Left renal pelvis (tissue), 4 donors: ENCODE measurements at places on chromosomes 4 and X. TPM values are rescaled to one million over a fixed set of nuclear protein-coding genes. Genes with fewer than 3 reads are reported as not detected.

NR0B1 gene
- 0.16 TPM for polyA plus RNA-seq

DNA sequence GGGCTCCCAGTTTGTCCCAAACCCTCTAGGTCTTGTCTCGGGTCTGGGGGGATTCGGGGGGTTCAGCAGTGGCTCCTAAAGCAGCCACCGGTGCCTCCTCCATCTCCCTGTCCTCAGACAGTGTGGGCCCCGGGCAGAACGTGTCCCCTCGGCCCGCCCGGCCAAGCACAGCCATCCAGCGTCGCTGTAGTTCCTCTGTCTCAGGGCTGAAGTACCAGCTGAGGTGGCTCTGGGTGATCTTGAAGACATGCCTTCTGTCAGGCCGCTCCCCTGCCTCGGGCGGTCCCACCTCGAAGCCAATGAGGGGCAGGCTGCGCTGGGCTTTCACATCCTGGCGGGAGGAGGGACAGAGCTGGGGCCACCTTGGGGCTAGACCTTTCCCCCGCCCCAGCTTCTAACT lies 5.9 kb downstream of the TSR2 start:
- no peak for DNase-seq

DMRTC1 gene
- 0.24 TPM for polyA plus RNA-seq

DNA sequence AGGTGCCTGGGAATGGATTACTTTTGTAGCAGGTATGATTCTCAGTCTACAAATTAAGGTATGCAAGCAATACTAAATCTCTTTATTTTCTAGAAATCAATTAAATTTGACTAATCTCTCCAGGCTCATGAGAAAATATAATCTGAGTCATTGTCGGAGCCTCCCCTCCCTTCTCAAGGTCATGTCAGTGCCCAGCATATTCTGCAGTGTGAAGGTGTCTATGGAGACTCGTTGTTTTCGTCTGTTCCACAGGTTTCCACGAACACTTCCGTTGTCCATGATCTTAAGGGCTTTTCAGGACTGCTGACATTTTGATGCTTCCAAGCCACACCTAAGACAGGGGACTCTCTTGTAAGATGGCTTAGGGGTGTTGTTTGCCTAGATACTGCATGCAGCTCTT lies 56.6 kb upstream of the SCOC start:
- DNase-seq = no peak

PHKA1 gene
- 7.0 TPM for polyA plus RNA-seq

- DNase-seq = no peak
Measured at GRCh38 chr4:119861731-119862130, 204.9 kb downstream of the MAD2L1 start.

DCAF12L2 gene
- 2.7 TPM for polyA plus RNA-seq

DNA sequence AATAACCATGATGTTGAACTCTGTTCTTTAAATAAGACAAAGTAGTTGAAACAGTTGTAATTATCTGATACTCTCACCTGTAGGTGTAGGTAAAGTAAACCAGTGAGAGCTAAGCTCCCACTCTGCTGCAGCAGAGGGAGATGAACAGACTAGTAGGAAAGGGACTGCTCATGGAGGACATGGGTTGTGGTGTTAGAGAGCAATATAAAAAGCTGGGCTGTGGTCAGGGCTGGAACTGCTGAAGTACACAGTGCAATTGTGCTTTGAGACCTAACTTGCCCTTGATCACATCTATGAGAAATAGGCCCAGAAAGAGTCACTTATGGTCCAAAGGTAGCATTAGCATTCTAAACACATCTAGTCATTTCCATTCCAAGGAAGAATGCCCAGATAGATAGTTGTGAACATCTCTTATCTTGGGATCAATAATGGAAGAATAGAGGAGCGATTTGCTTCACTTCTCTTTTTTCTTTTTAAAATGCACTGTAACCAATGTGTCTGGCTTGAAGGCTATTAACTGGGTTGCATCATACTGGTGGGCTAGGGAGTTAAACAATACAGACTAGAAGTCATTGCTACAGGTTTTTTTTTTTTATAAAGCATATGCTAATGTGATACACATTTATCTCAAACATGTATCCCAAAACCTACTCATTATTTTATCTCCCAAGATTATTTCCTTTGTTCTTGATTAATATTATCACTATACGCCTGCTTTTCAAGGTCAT lies 251.3 kb upstream of the CENPE start:
- DNase-seq = no peak

- DNase-seq = no peak
Measured at GRCh38 chr4:182729516-182729915, 187.7 kb downstream of the DCTD start.

DNA sequence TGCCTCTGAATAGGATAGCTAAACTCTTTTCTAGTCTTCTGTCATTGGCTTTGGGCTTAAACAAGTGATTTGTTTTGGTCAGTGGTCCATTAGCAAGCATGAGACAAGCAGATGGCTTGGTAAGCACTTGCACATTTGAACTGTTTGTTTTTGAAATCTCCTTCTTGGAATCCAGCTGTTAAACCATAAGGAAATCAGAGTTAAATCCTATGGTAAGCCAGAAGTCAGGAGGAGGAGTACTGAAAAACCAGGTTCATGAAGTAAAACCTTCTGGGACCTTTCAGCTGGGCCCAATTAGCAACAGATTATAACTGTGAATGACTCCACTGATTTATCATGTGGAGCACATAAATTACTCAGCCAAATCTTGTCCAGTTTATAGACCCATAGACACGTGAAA lies 1042.5 kb upstream of the PABPC4L start:
- no peak for DNase-seq

MAOA gene
- 20.9 TPM for polyA plus RNA-seq

SCML2 gene
- 9.9 TPM for polyA plus RNA-seq
